Hepatic stellate cell (primary cell): ENCODE measurements at places on chromosomes 1 and 21.

GRCh38 chr1:234925440-234926263 lies 203.0 kb downstream of the TOMM20 start:
- DNase-seq = peak; percentile 87

DNA sequence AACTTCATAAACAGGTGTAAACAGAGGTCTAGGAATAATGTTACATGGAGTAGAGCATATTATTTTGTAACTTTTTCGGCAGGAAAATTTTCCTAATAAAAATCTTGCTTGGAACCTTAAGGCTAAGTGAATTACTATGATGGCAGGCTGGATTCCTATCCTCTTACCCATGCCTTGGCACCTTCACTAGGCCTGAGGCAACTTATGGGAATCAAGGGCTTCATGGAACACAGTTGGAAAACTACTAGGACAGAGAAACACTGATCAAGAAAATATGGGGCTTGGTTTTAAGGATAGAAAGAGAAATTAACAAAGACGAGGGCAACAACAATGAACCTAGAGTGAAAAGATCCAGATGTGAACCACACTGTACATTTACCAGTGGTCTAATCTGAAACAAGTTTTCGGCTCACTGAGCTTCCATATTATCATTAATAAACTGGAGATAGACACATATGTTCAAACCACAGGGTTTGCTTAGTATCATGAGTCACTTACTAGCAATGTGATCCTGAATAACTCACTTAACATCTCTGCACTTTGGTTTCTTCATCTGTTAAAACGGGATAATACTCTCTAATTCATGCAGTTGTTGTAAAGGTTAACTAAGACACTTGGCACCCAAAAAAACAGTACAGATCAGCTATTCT lies 68.5 kb downstream of the GPATCH2 start:
- peak; percentile 47 for DNase-seq

- DNase-seq = no peak
Observed at GRCh38 chr1:58548371-58548770, 1.8 kb upstream of the OMA1 start.

DNA sequence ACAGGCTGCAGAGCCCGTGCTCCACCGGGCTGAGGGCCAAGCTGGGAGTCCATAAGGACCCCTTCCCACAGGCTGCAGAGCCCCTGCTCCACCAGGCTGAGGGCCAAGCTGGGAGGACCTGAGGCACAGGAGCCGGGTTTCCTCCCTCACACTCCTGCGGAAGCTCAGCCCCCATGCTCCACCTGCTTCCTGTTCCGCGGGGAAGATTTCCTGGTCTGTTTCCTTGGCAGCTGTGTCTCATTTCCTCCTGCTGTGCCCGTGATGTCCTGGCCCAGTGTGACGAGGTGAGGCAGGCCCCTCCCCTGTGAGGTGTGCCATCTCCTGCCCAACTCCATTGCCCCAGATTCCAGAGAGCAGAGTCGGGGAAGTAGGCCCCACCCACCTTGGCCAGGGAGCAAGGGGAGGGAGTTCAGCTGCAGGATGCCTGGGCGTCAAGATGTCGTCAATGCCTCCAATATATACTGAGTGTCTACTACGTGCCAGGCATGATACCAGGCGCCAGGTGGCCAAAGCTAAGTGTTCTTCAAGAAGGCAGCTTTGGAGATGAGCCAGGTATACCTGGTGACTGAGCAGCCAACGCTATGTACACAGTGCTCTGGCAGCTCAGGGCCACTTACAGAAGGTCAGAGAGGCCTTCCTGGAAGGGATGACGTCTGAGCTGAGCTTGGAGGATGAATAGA lies 58.8 kb downstream of the NAV1 start:
- DNase-seq = no peak

DNA sequence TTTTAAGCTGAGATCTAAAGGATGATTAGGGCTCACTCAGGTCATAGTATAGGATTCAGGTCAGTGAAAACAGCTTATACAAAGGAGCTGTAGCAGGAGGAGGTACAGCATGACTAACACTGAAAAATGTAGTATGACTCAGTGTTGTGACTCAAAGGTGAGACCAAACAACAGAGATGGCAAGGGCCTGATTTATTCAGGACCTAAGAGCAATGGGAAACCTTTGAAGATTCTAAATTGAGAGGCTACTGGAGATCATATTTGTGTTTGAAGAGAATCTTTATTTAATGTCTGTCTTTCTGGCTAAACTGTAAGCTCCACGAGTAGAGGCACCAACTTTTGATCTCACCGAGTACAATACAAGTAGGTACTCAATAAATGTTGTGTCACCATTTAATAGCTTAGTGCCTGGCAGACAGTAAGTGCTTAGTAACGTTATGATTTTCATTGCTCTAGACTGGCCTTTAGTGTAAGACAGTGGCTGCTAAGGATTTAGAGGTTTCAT lies 43.5 kb downstream of the PRKAA2 start:
- peak; percentile 10 for DNase-seq

DNA sequence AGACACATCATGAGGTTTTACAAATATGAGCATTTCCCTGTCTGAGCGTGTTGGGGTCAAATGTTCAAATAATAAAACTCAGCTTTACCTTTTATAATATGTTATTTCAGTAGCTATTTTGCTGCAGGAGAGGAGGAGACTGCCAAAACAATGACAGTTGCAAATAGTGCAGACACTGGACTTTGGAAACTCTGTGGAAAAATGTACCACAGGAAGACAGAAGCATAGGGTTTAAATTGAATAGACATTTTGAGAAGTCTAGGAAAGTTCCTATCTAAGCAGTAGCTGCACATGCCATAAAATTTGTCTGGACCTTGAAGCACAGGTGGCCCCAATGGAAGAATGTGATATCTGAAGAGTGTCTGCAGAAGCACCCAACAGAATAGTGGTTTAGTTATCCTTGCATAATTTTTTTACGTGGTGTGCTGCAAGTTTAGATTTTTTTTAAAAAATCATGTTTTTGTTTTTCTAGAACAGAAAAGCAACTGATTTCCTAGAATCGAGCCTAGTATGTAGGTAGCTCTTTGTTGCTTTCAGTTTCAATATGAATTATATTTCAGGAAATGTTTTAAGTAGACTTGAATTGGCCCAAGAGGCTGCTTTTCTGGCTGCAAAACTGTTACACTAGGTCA lies 14.0 kb upstream of the GBP5 start:
- no peak for DNase-seq

GRCh38 chr1:97943354-97943753 lies 22.5 kb upstream of the DPYD start:
- DNase-seq = peak; percentile 24
